Activated CD4-positive, alpha-beta memory T cell treated with anti-CD3 and anti-CD28 coated beads, Interleukin-2, amount 10 ng/mL, durations not matched to agents 7 days and 5 days (primary cell): ENCODE measurements at places on chromosomes 16 and 17. TPM values are rescaled to one million over a fixed set of nuclear protein-coding genes. Genes with fewer than 3 reads are reported as not detected.

GRCh38 chr17:78529871-78530670 lies 47.1 kb downstream of the DNAH17 start:
- H3K36me3 ChIP-seq, result no peaks in the 10 kb centered on the region
- no peak for DNase-seq
- no peak overlapping the region for H3K4me3 ChIP-seq
- peaks cover 30% of the 10 kb centered on the region for H3K4me1 ChIP-seq

- no peak overlapping the region for H3K27ac ChIP-seq
- no peaks in the 10 kb centered on the region for H3K27me3 ChIP-seq
Measured at GRCh38 chr16:81641395-81642106, 137.5 kb upstream of the PLCG2 start.

Gene SGCA
- total RNA-seq, result 0.30 TPM

DNA sequence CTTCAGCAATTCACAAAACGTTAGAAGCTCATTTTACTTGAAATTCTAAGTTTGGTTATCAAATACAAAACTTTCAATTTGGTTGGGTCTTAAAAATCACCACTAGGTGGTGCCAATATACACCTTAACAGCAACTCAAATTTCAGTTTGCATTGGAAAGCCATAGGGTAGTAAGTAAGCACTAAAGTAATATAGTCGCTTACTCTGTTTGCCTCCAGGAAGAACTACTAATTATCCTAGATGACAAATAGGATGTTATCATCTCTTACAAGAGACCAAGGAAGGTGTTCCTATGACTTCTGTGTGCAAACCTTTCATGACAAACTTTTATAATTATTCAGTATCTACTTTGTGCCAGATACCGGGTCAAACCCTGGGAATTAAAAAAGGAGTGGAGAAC lies 93.3 kb downstream of the MYO1D start:
- no peaks in the 10 kb centered on the region for H3K36me3 ChIP-seq
- H3K27ac ChIP-seq, result no peak overlapping the region
- no peak for DNase-seq
- H3K27me3 ChIP-seq, result peaks cover 3% of the 10 kb centered on the region
- H3K4me3 ChIP-seq, result no peak overlapping the region

DNA sequence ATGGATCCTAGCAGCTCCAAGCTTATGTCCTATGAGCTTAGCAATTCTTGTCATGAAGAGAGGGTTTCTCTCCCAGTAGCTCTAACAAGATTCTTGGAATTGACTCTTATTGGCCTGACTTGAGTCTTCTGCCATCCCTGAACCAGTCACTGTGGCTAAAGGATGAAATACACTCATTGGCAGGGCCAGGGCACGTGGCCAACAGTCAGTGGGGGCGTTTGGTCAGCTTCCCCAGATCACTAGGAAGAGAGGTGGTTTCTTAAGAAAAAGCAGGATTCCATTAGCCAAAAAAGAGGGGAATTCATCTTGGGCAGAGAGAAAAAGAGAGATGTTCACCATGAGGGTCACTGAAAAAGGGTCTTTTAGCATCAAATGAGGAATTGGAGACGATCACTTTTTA lies 363.2 kb downstream of the SNX29 start:
- H3K4me1 ChIP-seq, result no peaks in the 10 kb centered on the region
- H3K36me3 ChIP-seq, result no peaks in the 10 kb centered on the region
- H3K4me3 ChIP-seq, result no peak overlapping the region

GRCh38 chr16:85291302-85292148 lies 179.3 kb upstream of the CIBAR2 start:
- no peak overlapping the region for H3K27ac ChIP-seq
- no peak overlapping the region for H3K4me3 ChIP-seq
- no peaks in the 10 kb centered on the region for H3K27me3 ChIP-seq
- H3K4me1 ChIP-seq, result no peaks in the 10 kb centered on the region

Gene TUBB3
- 4.0 TPM for total RNA-seq
